ENCODE measurements at places on chromosomes 6 and 20. TPM values are rescaled to one million over a fixed set of nuclear protein-coding genes. Genes with fewer than 3 reads are reported as not detected.
A peak's percentile ranks its signal among the peaks of the same experiment; 100 is the strongest.

GRCh38 chr6:32195902-32196681 lies 3.6 kb upstream of the GPSM3 start:
- DNase-seq = peak; percentile 92

DNA sequence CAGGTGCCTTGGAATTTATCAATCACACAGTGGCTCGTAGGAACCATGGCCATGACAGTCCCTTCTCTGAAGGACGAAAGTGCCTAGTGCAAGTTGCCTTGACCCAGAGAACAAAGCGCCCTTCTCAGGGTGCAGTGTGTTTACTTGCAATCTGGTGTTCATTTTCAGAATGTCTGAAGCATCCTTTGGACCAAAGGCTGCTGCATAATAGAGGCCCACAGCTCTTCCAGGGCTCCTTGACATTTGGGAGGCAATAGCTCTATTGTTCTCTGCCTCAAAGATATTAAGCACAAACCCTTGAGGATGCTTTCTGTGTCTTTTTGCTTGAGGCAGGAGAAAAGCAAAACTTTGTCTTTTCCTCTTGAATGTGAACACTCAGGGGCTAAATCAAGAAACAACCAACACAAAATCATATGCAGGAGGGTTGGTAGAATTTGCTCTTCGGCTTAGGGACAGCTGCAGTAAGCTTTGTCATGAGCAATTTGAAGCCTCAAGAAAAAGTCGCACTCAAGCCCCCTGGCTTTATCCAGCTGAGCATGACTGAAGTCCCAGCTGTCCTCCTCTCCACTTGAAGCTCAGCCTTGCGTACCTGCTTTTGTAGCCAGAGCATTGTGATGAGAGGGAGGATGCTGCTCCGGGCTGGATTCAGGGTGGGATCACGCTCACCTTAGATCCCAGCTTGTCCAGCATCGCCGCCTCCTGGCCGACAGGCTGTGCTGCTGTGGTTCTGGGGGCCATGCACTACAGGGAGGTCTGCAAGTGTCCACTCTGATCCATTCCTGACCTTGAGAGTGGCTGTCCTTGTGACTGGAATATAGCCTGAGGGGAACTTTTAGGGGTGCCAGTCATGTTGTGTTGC lies 495.4 kb downstream of the CDH26 start:
- no peak for DNase-seq

The LATS1 gene
- 39.6 TPM for total RNA-seq

The ZC2HC1B gene
- total RNA-seq = not detected

The LTA gene
- total RNA-seq = not detected

The PCMT1 gene
- 115 TPM for total RNA-seq
